RKO (cell line): ENCODE measurements at places on chromosomes 12 and 14.
A peak's percentile ranks its signal among the peaks of the same experiment; 100 is the strongest.

DNA sequence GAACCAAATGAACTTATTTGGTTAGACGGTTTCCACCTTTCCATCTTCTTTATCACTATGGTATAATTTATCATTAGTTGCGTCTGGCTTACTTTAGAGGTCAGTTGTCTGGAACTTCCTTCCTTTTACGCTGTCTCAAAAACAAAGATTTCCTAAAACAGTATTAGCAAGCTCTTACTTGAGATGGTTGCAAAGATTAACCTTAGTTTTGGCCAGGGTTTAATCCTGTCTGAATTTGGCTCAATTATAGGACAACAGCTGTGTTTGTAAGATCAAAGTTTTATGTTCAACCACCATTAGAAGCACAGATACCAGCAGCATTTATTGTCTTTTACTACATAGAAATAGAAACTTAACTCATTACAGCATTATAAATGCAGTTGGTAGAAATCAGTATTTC is 7.9 kb upstream of the WASHC3 start:
- no peak for DNase-seq

- no peak for DNase-seq
Observed at GRCh38 chr14:84877061-84877460, 652.9 kb upstream of the FLRT2 start.

DNA sequence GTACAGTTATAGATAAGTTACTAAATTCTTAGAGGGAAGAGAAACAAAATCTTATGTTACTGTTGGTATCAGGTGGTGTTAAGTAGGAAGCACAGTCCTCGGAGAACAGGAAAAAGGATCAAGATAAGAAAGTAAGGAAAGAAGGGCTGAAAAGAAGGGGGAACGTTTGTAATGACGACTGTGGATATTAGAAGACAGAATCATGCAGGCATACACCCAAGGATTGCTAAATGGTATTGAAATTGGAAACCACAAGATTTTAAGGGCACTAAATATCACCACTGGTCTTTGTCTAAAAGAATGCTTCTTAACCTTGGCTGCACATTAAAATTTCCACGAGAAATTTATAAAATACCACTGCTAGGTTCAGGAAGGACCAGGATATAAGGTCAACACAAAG is 34.1 kb upstream of the ERGIC2 start:
- DNase-seq = no peak

DNA sequence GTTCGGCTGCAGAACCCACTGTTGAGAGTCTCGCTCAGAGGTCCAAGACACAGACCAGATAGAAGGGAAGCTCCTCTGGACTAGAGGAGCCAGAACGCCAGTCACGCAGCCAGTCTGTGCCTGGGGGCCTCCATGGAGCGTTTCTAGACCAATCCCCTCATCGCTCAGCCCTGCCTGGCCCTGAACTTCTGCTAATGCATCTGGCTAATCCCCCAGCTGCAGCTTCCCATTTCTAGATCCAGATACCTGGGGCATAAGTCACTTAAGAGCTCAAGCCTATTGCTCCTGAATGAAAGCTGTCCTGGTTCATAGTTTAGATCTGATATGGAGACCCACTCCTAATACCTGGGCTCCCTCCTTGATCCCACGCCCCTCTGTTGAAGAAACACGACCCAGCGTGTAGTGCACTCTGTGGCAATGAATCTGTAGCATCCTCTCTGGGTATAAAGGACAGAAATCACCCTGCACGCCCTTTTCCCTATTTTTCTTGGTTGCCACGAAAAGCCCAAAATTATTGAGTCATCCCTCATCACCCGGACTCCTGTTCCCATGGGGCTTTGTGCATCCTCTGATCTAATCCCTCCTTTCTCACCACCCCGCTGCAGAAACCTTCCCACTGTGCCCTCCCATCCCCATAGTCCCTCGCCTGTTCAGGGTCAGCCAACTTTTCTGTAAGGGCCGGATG is 341.6 kb upstream of the FKBP4 start:
- no peak for DNase-seq

DNA sequence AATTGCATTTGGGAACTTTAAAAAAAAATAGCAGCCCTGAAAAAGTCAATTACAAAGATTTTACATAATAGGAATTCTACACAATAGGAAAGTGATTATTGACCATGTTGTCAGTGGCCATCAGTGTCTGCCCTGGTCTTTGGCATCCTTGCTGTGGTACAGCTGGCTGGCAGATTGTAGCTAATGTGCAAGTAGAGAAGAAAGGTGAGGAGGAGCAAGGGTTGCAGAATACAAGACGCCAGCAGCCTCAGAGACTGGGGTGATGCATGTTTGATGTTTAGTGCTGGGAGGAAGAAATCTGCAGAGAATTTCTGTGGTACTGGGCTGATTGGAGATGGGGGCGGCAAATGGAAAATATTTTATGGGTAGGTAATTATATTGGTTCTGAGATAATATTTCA is 322.9 kb downstream of the TMEM117 start:
- DNase-seq = no peak

DNA sequence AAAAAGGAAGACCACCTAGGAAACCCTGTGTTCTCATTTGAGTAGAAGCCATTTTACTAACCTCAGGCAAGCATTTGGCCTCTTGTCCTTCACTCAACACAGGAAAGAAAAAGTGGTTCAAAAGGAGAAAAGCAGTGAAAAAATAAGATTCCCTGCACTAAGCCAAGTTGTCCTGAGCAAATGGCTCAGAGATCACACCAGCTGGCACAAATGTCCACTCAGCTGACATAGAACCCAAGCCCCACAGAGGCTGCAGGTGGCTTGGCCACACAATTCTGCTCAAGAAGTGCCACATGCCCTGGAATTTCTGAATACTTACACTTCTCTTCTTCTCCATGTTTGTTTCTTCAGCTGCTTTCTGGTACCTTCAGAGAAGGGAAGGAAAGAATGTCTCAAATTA is 52.0 kb downstream of the LIMA1 start:
- no peak for DNase-seq

GRCh38 chr14:35855876-35856481 is 29.8 kb downstream of the BRMS1L start:
- no peak for DNase-seq

- no peak for DNase-seq
Observed at GRCh38 chr12:131867891-131868675, 26.3 kb upstream of the ULK1 start.

GRCh38 chr14:34810028-34810427 is 65.1 kb downstream of the BAZ1A start:
- DNase-seq = no peak

- no peak for DNase-seq
Observed at GRCh38 chr12:94333396-94333795, 126.3 kb downstream of the CEP83 start.

DNA sequence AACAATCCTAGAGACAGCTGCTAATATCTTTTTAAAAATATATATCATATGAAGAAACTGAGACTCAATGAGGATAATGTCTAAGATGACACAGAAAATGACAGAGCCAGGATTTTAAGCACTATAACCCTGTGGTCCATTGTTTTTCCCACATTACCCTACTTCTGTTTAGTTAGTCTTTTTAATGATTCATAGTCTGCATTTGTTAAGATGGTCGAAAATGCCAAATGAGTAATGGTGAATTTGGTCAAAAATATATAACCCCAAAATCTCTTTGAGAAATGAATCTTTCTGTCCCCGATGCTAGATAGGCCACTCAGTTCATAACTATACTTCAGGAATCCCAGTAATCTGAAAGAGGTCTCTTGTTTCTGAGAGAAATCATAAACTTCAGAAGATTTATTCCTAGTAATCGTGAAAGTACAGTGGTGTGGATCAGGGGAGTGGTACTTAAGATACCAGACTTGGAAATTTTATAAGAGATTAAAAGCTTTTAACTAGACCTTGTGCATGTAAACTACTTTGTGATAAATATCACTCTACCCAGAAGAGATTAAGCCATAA is 10.8 kb downstream of the RTRAF start:
- no peak for DNase-seq

DNA sequence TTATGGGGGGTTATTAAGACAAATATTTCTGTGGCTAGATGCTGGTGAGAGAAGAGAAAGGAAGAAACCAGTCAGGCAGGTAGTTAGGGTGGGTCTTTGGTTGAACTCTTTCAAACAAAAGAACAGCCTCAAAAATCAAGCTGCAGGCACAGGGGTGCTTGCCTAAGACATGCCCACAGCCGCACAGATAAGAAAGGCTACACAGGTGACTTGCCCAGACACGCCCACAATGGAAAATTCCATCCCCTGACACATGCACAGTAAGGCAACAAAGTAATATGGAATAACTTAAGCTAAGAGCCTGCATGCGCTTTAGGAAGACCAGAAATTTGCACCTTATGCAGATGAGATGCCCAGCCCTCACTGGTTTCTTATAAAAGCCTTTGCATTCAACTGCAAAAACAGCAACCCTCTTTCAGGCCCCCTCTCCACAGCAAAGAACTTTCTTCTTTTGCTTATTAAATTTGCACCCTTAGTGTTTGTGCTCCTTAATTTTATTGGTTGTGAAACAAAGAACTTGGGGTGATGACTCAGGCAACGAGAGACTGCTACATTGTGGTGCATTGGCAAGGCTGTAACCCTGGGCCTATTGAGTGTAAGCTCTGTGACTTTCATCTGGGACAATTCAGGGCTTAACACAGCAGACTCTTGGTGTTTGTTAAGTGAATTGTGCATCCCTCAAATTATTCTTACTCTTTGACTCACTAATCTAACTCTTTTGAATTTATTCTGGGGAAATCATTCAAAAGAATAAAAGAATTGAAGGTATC is 149.4 kb downstream of the RPAP3 start:
- no peak for DNase-seq

DNA sequence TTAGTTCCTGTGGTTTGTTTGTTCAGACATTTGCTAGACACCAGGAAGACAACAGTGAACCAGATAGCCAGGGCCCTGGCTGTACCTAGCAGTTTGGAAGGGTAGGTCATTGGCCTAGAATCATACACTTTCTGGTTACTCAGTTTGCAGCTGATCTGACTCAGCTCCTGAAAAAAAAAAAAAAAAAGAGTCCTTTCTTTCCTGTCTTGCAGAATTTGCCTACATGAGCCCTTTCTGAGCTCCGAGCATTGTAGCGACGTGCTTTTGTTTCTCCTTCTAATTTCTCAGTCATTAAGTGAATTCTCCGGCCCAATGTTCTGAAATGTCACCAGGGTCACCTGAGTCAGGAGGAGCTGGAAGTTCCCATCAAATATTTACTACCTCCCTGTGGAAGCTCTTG is 2.4 kb downstream of the CABP1 start:
- DNase-seq = peak; percentile 60
